ENCODE measurements at places on chromosomes 13 and 19. TPM values are rescaled to one million over a fixed set of nuclear protein-coding genes. Genes with fewer than 3 reads are reported as not detected.

Gene ZNF681
- polyA plus RNA-seq: 1.5 TPM

Gene CLEC17A
- not detected for polyA plus RNA-seq

Gene MYO16
- polyA plus RNA-seq: 0.37 TPM

Gene IL12RB1
- 0.22 TPM for polyA plus RNA-seq

Gene ADGRE2
- polyA plus RNA-seq: 1.8 TPM

Gene CCL25
- polyA plus RNA-seq: not detected

Gene FSD1
- not detected for polyA plus RNA-seq

Gene ZNF682
- polyA plus RNA-seq: 1.9 TPM

Gene PRTN3
- not detected for polyA plus RNA-seq

Gene CATSPERD
- not detected for polyA plus RNA-seq

Gene PCDH17
- polyA plus RNA-seq: 2.0 TPM

Gene ZC3H4
- polyA plus RNA-seq: 38.8 TPM

Gene NFKBIB
- 3.2 TPM for polyA plus RNA-seq

Gene ZNF557
- polyA plus RNA-seq: 3.9 TPM

Gene IGSF23
- polyA plus RNA-seq: not detected

Gene PCDH9
- polyA plus RNA-seq: 0.18 TPM

Gene RXFP2
- 0.63 TPM for polyA plus RNA-seq

Gene WDFY2
- polyA plus RNA-seq: 11.6 TPM

Gene SLC25A30
- polyA plus RNA-seq: 23.2 TPM

Gene TTYH1
- polyA plus RNA-seq: 1.3 TPM

Gene PGLYRP2
- not detected for polyA plus RNA-seq

Gene RBM42
- polyA plus RNA-seq: 6.1 TPM

Gene HAUS8
- 7.2 TPM for polyA plus RNA-seq

Gene TTC9B
- not detected for polyA plus RNA-seq

Gene TUBA3C
- polyA plus RNA-seq: not detected

Gene CEBPA
- polyA plus RNA-seq: 4.3 TPM

Gene PSG11
- polyA plus RNA-seq: not detected

Gene TEX26
- not detected for polyA plus RNA-seq

Gene VSTM1
- polyA plus RNA-seq: not detected
